Heart left ventricle (tissue), 16 donors: ENCODE measurements at places on chromosomes 16 and 17. TPM values are rescaled to one million over a fixed set of nuclear protein-coding genes. Genes with fewer than 3 reads are reported as not detected.

DNA sequence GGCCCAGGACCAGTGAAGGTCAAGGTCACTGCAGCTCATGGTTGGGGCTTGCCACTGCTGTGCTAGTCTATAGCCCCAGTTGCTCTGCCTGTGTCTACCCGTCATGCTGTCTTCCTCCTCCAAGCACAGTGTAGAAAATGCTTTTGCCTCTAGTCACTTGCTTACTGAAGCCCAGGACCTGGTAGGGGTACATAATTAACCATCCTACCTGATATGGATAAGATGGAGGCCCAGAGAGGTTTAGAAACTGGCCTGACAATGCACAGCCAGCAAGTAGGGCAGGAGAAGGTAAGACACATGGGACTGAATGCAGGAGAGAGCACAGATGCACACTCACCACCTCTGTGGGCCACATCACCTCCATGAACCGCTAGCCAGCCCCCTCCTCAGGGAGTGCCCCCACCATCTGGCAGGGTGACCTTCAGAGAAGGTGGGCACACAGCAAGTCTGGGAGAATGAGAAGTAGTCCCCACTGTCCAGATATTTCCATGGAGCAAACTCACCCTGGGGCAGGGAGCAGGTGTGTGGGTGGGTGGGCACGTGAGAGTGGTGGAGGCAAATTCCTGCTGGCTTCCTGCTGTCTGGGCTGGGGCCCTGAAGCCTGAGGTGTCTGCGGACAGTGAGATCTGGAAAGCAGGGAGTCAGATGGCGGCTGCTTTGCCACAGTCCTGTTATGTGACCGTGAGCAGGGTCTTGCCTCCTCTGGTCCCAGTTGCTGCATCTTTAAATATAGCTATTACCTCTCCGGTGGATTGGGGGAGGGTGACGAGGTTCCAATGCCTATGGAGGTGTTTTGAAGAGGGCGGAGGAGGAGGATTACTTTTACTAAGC, 1.0 kb downstream of the CX3CL1 start:
- H3K4me3 ChIP-seq: peak overlapping the region; percentile 30
- H3K27ac ChIP-seq: peak overlapping the region; percentile 84
- H3K36me3 ChIP-seq: no peaks in the 10 kb centered on the region
- H3K27me3 ChIP-seq: no peaks in the 10 kb centered on the region

DNA sequence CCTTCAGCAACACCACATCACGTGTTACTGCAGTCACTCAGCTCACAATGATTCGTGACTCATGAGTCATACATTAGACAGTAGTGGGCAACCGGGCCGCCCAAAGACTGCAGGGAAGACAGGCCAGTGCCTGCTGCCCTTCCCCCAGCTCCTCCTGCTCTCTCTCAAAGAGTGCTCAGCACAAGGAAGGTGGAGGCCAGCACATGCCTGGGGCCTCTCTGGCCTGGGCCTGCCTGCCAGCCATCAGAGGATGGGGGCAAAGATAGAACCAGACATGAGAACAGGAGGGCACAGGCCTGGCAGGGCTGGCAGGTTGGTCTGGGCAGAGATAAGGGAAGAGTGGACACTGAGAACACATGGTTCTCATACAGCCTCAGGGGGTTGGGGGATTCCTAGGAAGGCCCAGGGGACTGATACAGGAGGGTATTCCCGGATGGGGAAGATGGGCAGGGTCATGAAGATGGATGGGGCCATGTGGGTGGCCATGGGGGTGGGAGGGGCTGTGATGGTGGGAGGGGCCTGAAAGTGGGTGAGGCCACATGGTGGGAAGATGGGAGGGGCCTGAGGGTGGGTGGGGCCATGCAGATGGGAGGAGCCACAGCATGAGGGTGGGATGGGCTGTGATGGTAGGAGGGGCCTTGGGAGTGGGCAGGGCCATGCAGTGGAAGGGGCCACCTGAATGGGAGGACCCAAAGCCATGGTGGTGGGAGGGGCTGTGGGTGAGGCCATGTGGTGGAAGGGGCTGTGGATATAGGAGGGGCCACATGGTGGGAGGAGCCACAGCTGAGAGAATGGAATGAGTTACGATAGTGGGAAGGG, 29.0 kb downstream of the KATNB1 start:
- H3K36me3 ChIP-seq: peaks cover 10% of the 10 kb centered on the region
- no peak overlapping the region for H3K4me3 ChIP-seq
- peak; percentile 62 for DNase-seq
- H3K27ac ChIP-seq: no peak overlapping the region
- peaks cover 5% of the 10 kb centered on the region for H3K4me1 ChIP-seq

The TMIGD1 gene
- total RNA-seq: not detected

GRCh38 chr16:48121276-48121675, 34.5 kb downstream of the ABCC12 start:
- H3K27ac ChIP-seq: no peak overlapping the region
- H3K36me3 ChIP-seq: no peaks in the 10 kb centered on the region
- H3K27me3 ChIP-seq: no peaks in the 10 kb centered on the region
- no peak overlapping the region for H3K4me3 ChIP-seq
- H3K4me1 ChIP-seq: peaks cover 9% of the 10 kb centered on the region

GRCh38 chr17:58447039-58447975, 30.0 kb upstream of the RNF43 start:
- no peaks in the 10 kb centered on the region for H3K36me3 ChIP-seq
- H3K4me3 ChIP-seq: no peak overlapping the region
- no peaks in the 10 kb centered on the region for H3K27me3 ChIP-seq
- no peaks in the 10 kb centered on the region for H3K4me1 ChIP-seq

DNA sequence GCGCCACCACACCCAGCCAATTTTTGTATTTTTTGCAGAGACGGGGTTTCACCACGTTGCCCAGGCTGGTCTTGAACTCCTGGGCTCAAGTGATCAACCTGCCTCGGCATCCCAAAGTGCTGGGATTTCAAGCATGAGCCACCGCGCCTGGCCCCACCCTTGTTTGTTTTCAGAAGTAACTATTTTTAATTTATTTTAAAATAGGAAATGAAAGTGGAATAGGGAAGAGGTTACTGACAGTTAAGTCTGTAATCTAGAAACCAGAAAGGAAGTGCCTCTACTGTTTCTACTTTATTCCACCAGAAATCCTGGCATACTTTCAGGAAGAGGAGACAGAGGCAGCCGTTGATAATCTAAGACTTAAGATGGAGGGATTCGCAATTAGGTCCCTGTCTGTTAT, 225.6 kb downstream of the TANC2 start:
- peaks cover 5% of the 10 kb centered on the region for H3K36me3 ChIP-seq
- no peak for DNase-seq
- no peak overlapping the region for H3K27ac ChIP-seq
- no peak overlapping the region for H3K4me3 ChIP-seq
- H3K4me1 ChIP-seq: no peaks in the 10 kb centered on the region

GRCh38 chr16:66690106-66690847, 6.3 kb downstream of the CMTM4 start:
- H3K27me3 ChIP-seq: no peaks in the 10 kb centered on the region
- H3K4me3 ChIP-seq: no peak overlapping the region
- no peak overlapping the region for H3K27ac ChIP-seq
- no peaks in the 10 kb centered on the region for H3K36me3 ChIP-seq

DNA sequence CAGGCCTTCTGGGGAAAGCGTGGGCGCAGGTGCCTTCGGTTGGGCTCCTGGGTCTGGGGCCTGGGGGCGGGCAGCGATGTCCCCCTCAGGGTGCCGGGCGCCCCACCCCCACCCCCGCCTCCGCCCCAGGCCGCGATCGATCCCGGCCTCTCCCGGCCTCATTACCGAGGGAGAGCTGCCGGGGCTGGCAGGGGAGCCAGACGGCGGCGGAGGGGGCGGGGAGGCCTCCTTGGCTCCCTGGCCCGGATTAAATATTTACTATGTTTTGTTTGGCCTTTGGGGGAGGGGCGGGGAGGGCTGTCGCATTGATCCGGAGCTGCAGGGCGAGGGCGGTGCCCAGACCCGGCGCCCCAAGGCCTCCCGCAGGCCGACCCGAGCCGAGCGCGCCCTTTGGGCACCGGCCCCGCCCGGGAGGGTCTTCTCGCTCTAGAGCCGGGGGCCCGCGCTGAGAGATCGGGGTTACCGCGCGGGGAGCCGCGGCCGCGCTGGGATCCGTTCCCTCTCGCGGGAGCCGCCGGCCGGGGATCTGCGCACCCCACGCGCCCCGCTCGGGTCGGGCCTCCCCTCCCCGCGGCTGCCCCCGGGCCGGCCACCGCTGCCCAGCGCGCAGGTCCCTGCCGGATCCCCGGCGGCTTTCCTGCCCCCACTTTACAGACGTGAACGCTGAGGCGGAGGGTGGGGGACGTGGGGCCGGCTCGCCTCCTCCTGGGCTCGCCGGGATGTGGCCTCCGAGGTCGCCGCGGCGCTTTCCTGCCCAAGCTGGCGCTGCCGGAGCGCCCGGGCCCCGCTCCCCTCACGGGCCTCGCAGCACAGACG, 27.0 kb downstream of the RTN4RL1 start:
- H3K27ac ChIP-seq: no peak overlapping the region
- DNase-seq: no peak
- peak overlapping the region; percentile 34 for H3K4me3 ChIP-seq
- peaks cover 33% of the 10 kb centered on the region for H3K4me1 ChIP-seq
- H3K27me3 ChIP-seq: peaks cover 22% of the 10 kb centered on the region

- H3K36me3 ChIP-seq: no peaks in the 10 kb centered on the region
- H3K27me3 ChIP-seq: no peaks in the 10 kb centered on the region
- H3K4me1 ChIP-seq: no peaks in the 10 kb centered on the region
These were observed 19.4 kb downstream of the LYRM9 start for GRCh38 chr17:27873746-27874145.

DNA sequence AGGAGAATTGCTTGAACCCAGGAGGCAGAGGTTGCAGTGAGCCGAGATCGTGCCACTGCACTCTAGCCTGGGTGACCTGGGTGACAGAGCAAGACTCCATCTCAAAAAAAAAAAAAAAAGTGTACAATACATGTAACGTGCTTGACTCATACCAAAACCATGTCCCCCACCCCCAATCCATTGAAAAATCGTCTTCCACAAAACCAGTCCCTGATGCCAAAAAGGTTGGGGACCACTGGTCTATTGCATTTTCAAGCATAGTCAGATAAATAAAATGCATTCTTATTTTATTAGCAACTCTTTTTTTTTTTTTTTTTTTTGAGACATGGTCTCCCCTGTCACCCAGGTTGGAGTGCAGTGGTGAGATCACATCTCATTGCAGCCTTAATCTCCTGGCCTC, 52.1 kb downstream of the COPRS start:
- DNase-seq: no peak
- no peaks in the 10 kb centered on the region for H3K27me3 ChIP-seq
- no peak overlapping the region for H3K4me3 ChIP-seq
- H3K4me1 ChIP-seq: no peaks in the 10 kb centered on the region
- H3K27ac ChIP-seq: no peak overlapping the region

- H3K4me3 ChIP-seq: no peak overlapping the region
- no peak overlapping the region for H3K27ac ChIP-seq
- no peaks in the 10 kb centered on the region for H3K27me3 ChIP-seq
- no peaks in the 10 kb centered on the region for H3K36me3 ChIP-seq
- no peak for DNase-seq
- no peaks in the 10 kb centered on the region for H3K4me1 ChIP-seq
These were observed 1631.0 kb downstream of the CDH8 start for GRCh38 chr16:60405286-60405685.

The ENPP7 gene
- not detected for total RNA-seq

The SHPK gene
- 2.5 TPM for total RNA-seq

The TMEM114 gene
- total RNA-seq: not detected

The VAT1L gene
- total RNA-seq: 2.9 TPM

The SALL1 gene
- total RNA-seq: 0.50 TPM

DNA sequence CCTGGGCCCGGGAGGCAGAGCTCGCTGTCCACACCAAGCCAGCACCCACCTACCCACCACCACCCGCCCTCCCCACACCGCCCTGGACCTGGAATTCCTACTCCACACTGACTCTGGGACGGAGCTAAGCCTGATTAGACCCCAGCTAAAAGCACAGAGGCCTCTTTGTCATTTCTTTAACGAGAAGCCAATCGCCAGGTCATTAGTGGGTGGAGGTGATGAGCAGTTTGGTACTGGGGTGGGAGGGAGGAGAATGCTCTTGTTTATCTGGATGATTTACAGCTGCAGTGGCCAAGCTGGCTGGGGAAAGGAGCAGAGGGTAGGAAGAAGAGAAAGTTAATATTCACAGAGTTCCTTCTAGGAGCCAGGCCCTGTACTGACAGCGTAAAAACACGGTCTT, 6.0 kb upstream of the BHLHA9 start:
- H3K36me3 ChIP-seq: no peaks in the 10 kb centered on the region
- peaks cover 26% of the 10 kb centered on the region for H3K4me1 ChIP-seq
- peaks cover under 1% of the 10 kb centered on the region for H3K27me3 ChIP-seq
- no peak overlapping the region for H3K27ac ChIP-seq

GRCh38 chr16:47907109-47907508, 248.7 kb downstream of the ABCC12 start:
- no peak overlapping the region for H3K4me3 ChIP-seq
- no peak for DNase-seq
- no peak overlapping the region for H3K27ac ChIP-seq
- no peaks in the 10 kb centered on the region for H3K36me3 ChIP-seq
- H3K4me1 ChIP-seq: no peaks in the 10 kb centered on the region

- H3K4me3 ChIP-seq: no peak overlapping the region
- H3K36me3 ChIP-seq: no peaks in the 10 kb centered on the region
- no peak overlapping the region for H3K27ac ChIP-seq
- no peaks in the 10 kb centered on the region for H3K27me3 ChIP-seq
These were observed 42.9 kb downstream of the STX8 start for GRCh38 chr17:9532715-9533114.

The CENPX gene
- total RNA-seq: 19.4 TPM

DNA sequence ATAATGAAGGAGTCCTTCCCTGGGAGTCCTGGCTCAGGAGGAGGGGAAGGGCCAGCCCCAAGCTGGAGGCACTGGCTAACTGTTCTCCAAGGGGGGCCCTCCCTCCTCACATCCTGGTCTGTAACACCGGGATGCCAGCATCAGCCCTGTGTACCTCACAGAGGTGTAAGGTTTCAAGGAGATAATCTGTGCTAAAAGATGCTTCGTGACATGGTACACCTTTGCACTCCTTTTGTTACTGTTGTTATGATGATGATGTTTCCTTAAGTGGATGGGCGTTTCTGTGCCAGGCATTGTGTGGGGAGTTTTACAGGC, 236.7 kb upstream of the TNRC6C start:
- no peak overlapping the region for H3K4me3 ChIP-seq
- H3K36me3 ChIP-seq: no peaks in the 10 kb centered on the region
- peaks cover 9% of the 10 kb centered on the region for H3K4me1 ChIP-seq
- no peak for DNase-seq

The CNP gene
- total RNA-seq: 27.5 TPM

GRCh38 chr16:23907903-23908302, 72.1 kb downstream of the PRKCB start:
- no peak overlapping the region for H3K4me3 ChIP-seq
- H3K27me3 ChIP-seq: no peaks in the 10 kb centered on the region
- H3K27ac ChIP-seq: no peak overlapping the region
- H3K36me3 ChIP-seq: no peaks in the 10 kb centered on the region

The NOG gene
- total RNA-seq: not detected

The TNFRSF13B gene
- total RNA-seq: not detected

The SCGB1C2 gene
- total RNA-seq: not detected

GRCh38 chr17:542943-543342, 171.7 kb downstream of the VPS53 start:
- no peaks in the 10 kb centered on the region for H3K36me3 ChIP-seq
- no peaks in the 10 kb centered on the region for H3K27me3 ChIP-seq
- no peaks in the 10 kb centered on the region for H3K4me1 ChIP-seq
- no peak overlapping the region for H3K27ac ChIP-seq
- no peak for DNase-seq

- H3K27me3 ChIP-seq: no peaks in the 10 kb centered on the region
- H3K27ac ChIP-seq: no peak overlapping the region
- no peaks in the 10 kb centered on the region for H3K36me3 ChIP-seq
These were observed 72.6 kb downstream of the SDK2 start for GRCh38 chr17:73571511-73572130.
